ENCODE measurements at places on chromosomes 2 and 18. TPM values are rescaled to one million over a fixed set of nuclear protein-coding genes. Genes with fewer than 3 reads are reported as not detected.

- H3K27ac ChIP-seq = no peak overlapping the region
- H3K27me3 ChIP-seq = no peaks in the 10 kb centered on the region
- no peaks in the 10 kb centered on the region for H3K36me3 ChIP-seq
- no peaks in the 10 kb centered on the region for H3K4me1 ChIP-seq
These were observed 122.1 kb downstream of the ACOXL start for GRCh38 chr2:110854355-110855081.

DNA sequence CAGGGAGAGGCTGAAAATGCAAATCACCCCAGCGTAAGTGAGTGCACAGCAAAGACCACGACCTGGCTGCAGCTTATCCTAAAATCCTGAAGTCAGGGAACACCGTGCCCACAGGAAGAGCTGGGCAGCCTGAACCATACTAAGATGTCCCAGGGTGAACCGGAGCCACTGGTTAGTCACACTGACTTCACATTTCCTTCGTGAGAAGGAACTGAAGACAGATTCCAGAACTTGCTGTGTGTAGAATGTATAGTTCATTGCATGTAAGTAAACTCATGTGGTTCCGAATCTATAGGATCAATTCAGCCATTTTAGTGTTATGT is 84.6 kb upstream of the NDUFV2 start:
- no peaks in the 10 kb centered on the region for H3K36me3 ChIP-seq
- no peaks in the 10 kb centered on the region for H3K27me3 ChIP-seq
- DNase-seq = no peak
- H3K27ac ChIP-seq = peak overlapping the region; percentile 76

The NABP1 gene
- total RNA-seq = 39.0 TPM

The DES gene
- 1,000 TPM for total RNA-seq

The CCDC121 gene
- total RNA-seq = 4.3 TPM

Measured in transverse colon (tissue), 4 donors.